ENCODE measurements at places on chromosomes 7 and 10.

DNA sequence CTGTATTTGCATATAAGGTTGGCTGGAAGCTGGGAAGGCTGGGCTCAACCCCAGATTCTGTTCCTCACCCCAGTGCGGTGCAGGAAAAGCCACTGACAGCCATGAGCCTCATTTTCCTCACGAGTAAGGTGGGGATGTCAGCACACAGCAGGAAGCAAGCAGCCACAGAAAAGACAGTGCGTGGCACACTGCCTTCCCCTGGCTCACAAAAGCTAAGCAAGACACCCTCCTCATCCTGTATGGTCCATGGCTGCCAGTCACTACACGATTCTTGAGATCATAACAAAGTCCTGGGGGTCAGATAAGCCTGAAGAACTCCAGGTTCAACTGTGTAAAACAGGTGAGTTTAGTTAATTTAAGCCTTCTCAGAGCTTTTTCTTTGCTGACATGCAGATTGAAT is 28.9 kb upstream of the DDC start:
- no peak for DNase-seq

DNA sequence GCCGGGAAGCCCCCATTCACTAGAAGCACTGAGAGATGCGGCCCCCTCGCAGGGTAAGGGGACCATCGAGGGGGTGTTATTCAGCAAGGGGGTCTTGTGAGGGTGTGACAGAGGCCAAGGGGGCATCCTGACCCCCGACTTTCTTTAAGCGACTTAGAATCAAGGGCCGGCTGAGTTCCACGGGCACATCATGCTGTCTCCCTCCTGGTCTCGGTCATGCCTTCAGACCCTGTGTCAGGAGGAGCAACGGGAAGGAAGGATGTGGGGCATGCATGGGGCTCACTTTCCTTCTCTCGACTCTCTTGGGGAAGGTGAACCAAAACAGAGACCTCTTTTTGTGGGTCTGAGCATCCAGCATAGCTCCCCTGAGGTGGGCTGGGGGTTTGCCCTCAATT is 2.5 kb downstream of the ACSL5 start:
- DNase-seq, result no peak

- DNase-seq, result no peak
Observed at GRCh38 chr10:51206500-51206899, 132.2 kb downstream of the PRKG1 start.

GRCh38 chr7:95205665-95206225 is 118.6 kb downstream of the PON1 start:
- no peak for DNase-seq

- no peak for DNase-seq
Observed at GRCh38 chr7:2566890-2567678, 8.3 kb downstream of the IQCE start.

DNA sequence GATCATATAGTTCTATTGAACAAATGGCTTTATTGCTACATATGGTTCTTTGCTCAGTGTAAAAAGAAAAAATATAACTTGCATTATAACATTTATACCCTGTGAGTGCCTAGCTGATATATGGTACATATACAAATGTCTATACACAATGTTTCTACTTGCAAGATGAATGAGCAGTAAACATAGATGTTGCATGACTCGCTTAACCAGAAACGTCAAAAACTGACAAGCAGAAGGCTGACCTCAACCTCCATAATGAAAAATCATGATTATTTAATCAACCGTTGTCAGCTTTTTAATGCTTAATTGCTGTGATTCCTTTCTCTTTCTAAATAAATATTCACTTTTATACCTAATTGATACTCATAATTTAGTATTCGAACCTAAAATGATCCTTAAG is 183.3 kb downstream of the PTN start:
- no peak for DNase-seq

DNA sequence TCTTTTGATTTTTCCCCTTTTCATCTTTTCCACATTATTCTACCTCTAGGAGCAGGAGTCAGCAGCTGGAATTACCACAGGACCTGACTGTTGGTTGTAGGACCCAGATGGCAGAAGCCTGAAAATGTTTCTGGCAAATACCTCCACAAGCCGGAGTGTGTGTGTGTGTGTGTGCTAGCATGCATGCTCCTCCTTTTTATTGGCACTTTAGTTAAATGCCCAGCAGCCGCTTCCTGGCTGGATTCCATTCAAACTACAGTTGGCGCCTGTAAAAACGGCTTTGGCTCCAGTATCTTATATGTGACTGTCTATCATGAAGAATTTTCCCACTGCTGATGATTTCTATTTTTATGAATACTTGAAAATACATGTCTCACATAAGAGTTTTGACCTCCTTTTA is 319.7 kb upstream of the SP4 start:
- DNase-seq, result no peak

DNA sequence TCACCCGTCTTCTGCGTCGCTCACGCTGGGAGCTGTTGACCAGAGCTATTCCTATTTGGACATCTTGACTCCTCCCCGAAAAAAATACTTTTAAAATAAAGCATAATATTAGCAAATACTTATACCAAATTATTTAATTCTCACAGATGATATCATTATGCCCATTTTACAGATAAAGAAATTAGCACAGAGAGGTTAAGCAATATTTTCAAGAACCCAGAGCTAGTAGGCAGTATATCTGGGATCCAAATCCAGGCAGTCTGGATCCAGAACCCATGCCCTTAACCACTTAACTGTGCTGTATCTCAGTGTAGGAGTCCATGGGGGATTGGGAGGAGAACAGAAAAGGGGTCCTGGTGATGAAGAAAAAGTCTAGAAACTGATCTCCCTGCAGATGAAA is 6.1 kb downstream of the IQUB start:
- DNase-seq, result no peak

GRCh38 chr7:159007364-159007995 is 137.2 kb downstream of the VIPR2 start:
- DNase-seq, result no peak

DNA sequence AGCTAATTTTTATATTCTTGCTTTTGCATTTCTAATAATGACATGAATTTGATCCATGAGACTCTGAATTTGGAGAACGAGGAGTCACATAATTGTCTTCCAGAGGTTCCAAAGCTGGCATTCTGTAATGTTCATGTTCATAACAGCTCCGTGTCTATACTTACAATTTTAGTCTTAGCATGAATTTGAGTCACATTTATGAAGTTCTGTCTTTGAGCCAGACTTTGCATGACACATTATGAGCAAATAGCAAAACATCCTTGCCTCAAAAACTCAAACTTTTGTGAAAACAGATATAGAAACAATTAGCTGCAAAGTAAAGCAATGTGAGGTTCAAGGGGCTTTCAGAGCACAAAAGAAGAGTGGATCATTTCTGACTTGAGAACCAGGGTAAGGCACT is 44.5 kb upstream of the CAV2 start:
- DNase-seq, result no peak

GRCh38 chr7:86645676-86646276 is 2.1 kb downstream of the GRM3 start:
- DNase-seq, result no peak

DNA sequence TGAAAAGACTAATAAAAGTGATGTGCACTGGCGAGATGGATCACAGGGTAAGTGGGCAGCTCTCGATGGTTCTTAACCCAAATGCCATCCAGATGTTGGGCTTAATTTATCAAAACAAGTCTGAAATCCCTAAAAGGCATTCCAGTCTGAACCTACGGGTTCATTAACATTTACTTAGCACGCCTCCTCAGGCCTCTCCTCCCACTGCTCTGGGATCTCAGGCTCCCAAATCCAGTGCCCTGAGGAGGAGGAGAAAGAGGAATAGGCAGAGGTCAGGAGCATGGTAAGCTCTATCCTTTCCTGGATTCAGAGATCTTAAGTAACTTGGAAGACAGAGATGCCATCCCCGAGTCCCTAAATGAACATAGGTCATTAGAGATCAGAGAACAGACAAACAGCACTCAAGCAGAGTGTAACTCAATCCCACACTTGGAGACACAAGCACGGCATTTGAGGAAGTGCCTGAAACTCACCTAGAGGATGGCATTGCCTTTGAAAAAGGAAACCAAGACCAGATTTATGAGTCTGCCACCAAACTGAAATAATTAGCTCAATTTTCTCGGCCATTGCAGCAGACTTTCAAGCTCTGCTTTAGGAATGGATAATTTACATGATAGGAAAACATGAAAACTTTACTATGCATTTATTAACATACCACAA is 140.9 kb downstream of the CXCL12 start:
- DNase-seq, result no peak

GRCh38 chr7:45001138-45001694 is 1.2 kb downstream of the CCM2 start:
- DNase-seq, result peak; percentile 45

- DNase-seq, result no peak
Observed at GRCh38 chr10:98621630-98622029, 174.9 kb upstream of the HPS1 start.

GRCh38 chr10:43217563-43218205 is 49.2 kb downstream of the RASGEF1A start:
- DNase-seq, result no peak

DNA sequence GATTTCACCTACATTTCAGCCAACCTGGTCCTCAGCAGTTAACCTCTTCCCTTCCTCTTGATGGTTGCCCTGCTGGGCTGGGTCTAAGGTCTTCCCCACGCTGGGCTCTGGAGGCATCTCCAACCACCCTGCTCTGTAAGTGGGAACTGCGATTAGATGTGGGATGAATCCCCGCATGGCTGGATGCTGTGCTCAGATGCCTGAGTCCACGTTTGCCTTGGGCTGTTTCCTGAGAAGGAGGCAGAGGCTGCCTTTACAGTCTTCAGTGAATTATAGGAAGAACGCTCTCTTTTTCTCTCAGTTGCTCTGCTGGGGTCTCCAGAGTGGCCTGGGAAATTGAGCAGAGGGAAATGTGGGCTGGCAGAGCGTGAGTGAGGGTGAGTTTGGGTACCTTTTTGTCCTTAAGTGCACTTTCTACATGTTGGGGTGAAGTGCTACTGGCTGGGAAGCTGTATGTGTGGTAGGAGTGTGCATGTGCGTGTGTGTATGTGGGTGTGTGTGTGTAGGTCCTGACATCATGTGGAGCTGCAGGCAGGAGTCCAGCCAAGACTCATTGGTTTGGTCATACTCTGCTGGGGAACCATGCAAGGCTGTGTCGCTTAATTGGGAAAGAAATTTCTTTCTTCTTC is 1.5 kb downstream of the GIMAP8 start:
- DNase-seq, result no peak

DNA sequence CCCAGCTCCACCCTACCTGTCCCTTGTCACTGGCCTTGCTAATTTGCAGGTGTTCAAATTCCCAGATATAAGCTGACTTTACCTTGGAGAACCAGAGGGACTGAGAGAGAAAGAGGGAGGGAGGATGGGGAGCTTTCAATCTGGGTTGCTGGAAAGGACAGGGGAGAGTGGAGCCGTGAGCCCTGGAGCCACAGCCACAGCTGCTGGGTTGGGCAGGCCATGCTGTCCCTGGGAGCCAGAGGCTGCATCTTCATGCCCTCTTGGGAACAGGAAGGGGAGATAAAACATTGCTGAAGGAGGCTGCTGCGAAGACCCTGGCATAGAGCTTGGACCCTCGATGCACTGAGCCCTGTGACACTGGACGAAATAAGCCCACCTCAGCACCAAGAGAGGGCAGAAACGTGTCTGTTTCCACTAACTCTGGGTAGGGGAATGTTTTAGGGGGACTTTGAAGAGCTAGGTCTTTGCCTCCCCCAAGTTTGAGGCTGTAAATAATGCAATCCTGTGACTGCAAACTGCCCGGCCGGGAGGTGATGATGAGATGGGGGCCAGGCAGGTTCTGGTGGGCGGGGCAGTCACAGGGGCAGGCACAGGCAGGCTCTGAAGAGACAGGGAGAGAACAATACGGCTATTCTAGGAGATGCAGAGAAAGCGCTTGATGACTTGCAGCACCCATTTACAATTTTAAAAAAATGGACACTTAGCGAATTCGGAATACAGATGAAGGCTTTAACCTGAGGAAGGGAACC is 5.8 kb upstream of the JAKMIP3 start:
- DNase-seq, result no peak

DNA sequence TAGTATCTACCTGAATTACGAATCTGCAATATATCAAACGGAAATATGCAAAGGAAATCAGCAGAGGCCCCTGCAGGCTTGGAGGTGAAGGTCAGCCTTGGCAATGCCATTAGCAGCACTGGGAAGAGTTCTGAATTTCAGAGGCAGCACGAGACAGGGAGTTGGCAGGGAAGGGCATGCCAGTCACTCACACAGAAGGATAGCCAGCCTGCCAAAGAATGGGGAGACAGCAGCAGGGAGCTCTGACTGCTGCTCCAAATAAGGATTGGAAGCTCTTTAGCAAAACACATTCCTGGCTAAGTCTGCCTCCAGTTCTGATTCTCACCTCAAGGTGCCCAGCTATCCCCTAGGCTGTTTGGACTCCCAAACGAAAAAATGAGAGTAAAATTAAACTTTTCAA is 188.0 kb downstream of the PDE1C start:
- DNase-seq, result no peak

GRCh38 chr7:157612009-157612663 is 275.3 kb downstream of the DNAJB6 start:
- peak; percentile 3 for DNase-seq

- no peak for DNase-seq
Observed at GRCh38 chr7:27961255-27961654, 219.3 kb downstream of the JAZF1 start.

- DNase-seq, result peak; percentile 86
Observed at GRCh38 chr10:3095373-3096139, 28.2 kb downstream of the PFKP start.

- no peak for DNase-seq
Observed at GRCh38 chr7:139817249-139817648, 11.8 kb upstream of the TBXAS1 start.

DNA sequence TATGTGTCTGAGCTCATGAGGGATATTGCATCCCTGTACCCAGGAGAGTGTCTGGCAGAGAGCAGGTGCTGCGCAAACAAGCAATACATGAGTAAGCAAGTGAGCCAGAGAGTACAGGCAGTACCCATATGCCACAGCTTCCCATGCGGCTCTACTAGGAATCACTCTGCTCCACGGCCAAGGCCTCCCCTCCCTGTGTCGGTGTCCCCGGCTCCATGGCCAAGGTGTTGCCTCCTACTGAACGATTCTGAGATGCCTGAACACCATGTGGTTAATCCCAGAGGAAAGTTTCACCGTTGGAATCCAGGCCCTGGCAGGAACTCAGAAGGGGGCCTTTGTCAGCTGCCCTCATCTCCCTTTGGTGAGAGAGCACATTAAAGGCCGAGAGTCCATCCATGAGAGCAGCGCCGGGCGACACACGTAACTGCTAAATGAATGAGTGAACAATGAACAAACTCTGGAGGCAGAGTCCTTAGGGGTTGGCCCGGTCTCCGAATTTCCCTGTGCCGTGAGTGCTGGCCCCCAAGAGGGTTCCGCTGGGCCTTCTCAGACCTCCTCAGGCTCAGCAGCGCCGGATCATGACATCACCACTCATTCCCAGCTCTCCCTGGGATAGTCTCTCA is 136.0 kb upstream of the FAM20C start:
- DNase-seq, result no peak

GRCh38 chr10:123150986-123151736 is 3.0 kb upstream of the BUB3 start:
- DNase-seq, result no peak

All from KBM-7 (cell line).